ENCODE measurements at places on chromosomes 5 and 9. TPM values are rescaled to one million over a fixed set of nuclear protein-coding genes. Genes with fewer than 3 reads are reported as not detected.

Gene WNT8A
- polyA plus RNA-seq, result not detected

Gene FAM169A
- 0.33 TPM for polyA plus RNA-seq

Gene PCAT7
- 12.0 TPM for polyA plus RNA-seq

Gene PCDHGB5
- polyA plus RNA-seq, result 3.2 TPM

Gene CDK5RAP2
- 44.3 TPM for polyA plus RNA-seq

Gene TRIM36
- 3.4 TPM for polyA plus RNA-seq

Gene PIP5K1B
- polyA plus RNA-seq, result 1.4 TPM

Gene IFNB1
- not detected for polyA plus RNA-seq

Gene SEMA5A
- 30.9 TPM for polyA plus RNA-seq

Gene ODF2
- 25.8 TPM for polyA plus RNA-seq

GRCh38 chr5:143101121-143101520 is 302.4 kb downstream of the NR3C1 start:
- no peak for DNase-seq
- no peaks in the 10 kb centered on the region for H3K27me3 ChIP-seq
- no peak overlapping the region for H3K4me3 ChIP-seq

DNA sequence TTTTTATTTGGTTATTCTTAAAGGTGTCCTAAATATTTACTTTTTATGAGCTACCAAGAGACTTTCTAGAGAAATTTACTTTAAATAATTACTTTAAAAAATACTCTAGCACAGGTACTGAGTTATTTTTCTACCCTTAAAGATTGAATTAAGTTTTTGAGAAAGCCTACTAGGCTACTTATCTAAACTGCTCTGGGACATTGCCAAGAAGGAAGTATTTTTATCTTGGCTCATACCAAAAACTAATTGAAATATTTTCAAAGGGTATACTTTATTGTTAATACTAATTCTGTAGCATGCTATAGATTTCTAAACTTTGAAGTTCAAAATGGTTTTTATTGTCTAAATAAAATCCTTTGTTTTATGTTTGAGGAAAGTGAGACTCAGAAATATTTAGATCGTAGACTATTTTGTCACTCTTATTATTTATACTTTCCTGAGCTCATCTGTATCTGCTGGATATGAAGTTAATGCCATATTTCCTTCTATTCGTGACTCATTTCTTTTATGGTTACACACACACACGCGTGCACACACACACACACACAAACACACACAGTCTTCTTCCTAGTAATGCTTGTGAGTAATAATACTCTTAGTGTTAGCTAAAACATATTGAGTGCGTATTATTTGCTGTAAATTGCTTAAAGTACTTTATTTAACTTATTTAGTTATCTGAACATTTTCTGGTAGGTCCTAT is 89.5 kb downstream of the MAN2A1 start:
- no peaks in the 10 kb centered on the region for H3K27me3 ChIP-seq
- DNase-seq, result no peak
- H3K27ac ChIP-seq, result no peak overlapping the region
- H3K4me3 ChIP-seq, result no peak overlapping the region

- DNase-seq, result no peak
- H3K4me1 ChIP-seq, result peaks cover 55% of the 10 kb centered on the region
- no peak overlapping the region for H3K27ac ChIP-seq
- no peaks in the 10 kb centered on the region for H3K36me3 ChIP-seq
- H3K27me3 ChIP-seq, result peaks cover 8% of the 10 kb centered on the region
Measured at GRCh38 chr9:137030006-137030405, 1.9 kb downstream of the FUT7 start.

GRCh38 chr9:1100945-1101344 is 50.8 kb downstream of the DMRT2 start:
- H3K4me3 ChIP-seq, result no peak overlapping the region
- no peaks in the 10 kb centered on the region for H3K27me3 ChIP-seq
- no peak overlapping the region for H3K27ac ChIP-seq

GRCh38 chr5:178293400-178293799 is 60.8 kb upstream of the PHYKPL start:
- no peak overlapping the region for H3K27ac ChIP-seq
- no peak for DNase-seq
- H3K27me3 ChIP-seq, result peaks cover 44% of the 10 kb centered on the region
- no peaks in the 10 kb centered on the region for H3K36me3 ChIP-seq

GRCh38 chr9:20508242-20508641 is 114.1 kb downstream of the MLLT3 start:
- H3K27me3 ChIP-seq, result no peaks in the 10 kb centered on the region
- H3K27ac ChIP-seq, result no peak overlapping the region
- H3K4me1 ChIP-seq, result peaks cover 3% of the 10 kb centered on the region
- peak; percentile 7 for DNase-seq

DNA sequence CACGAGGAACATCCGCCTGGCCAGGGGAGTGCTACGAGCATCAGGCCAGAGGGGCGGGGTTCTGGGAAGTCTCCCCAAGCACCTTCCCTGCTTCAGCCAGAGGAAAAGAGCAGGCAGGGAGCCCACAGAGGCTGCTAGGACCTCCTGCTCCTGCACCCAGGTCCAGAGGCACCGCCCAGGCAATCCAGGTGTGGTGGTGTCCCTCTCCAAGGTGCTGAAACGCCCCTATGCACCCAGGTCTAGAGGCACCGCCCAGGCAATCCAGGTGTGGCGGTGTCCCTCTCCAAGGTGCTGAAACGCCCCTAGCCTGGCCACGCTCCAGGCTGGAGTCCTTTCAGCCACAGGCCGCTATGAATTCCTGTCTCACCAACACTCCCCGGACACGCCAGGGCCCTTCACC is 10.7 kb upstream of the UBAC1 start:
- H3K36me3 ChIP-seq, result no peaks in the 10 kb centered on the region
- peaks cover 35% of the 10 kb centered on the region for H3K4me1 ChIP-seq
- H3K27me3 ChIP-seq, result peaks cover 2% of the 10 kb centered on the region
- H3K4me3 ChIP-seq, result no peak overlapping the region
- H3K27ac ChIP-seq, result no peak overlapping the region

DNA sequence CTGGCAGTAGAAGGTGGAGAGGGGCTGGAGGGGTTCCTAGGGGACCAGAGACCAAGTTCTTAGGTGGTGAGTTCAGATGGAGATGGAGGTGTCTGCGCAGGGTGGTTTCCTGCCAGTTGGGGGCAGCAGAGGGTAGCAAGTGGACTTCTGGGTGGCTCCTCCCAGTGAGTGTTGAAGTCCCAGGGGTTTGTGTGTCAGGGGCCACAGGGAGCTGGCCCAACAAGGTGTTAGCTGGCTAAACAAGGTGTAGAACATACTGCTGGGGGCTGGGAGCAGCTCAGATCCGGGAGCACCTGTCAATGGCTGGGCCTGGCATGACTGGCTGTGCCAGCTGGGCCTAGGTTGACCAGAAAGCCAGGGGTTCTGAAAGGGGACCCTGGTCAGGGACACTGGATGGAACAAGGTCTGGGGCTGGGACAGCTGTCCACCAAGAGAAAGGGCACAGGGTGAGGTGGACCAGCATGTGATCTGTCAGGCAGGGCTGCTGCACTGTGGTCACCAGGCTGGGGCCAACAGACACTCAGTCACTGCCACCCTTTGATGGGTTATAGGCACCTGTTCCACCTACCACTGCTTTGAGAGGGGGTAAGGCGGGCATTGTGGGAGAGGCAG is 35.6 kb downstream of the DAB2IP start:
- peak; percentile 60 for DNase-seq
- H3K36me3 ChIP-seq, result peaks cover 38% of the 10 kb centered on the region
- H3K4me1 ChIP-seq, result peaks cover 25% of the 10 kb centered on the region
- peak overlapping the region; percentile 42 for H3K27ac ChIP-seq

- H3K4me3 ChIP-seq, result no peak overlapping the region
- DNase-seq, result no peak
- H3K4me1 ChIP-seq, result no peaks in the 10 kb centered on the region
Measured at GRCh38 chr9:102398205-102398604, 596.9 kb upstream of the CYLC2 start.

- H3K4me3 ChIP-seq, result no peak overlapping the region
- no peaks in the 10 kb centered on the region for H3K4me1 ChIP-seq
- no peaks in the 10 kb centered on the region for H3K27me3 ChIP-seq
- no peak for DNase-seq
Measured at GRCh38 chr9:81976351-81976750, 12.2 kb upstream of the SPATA31D1 start.

DNA sequence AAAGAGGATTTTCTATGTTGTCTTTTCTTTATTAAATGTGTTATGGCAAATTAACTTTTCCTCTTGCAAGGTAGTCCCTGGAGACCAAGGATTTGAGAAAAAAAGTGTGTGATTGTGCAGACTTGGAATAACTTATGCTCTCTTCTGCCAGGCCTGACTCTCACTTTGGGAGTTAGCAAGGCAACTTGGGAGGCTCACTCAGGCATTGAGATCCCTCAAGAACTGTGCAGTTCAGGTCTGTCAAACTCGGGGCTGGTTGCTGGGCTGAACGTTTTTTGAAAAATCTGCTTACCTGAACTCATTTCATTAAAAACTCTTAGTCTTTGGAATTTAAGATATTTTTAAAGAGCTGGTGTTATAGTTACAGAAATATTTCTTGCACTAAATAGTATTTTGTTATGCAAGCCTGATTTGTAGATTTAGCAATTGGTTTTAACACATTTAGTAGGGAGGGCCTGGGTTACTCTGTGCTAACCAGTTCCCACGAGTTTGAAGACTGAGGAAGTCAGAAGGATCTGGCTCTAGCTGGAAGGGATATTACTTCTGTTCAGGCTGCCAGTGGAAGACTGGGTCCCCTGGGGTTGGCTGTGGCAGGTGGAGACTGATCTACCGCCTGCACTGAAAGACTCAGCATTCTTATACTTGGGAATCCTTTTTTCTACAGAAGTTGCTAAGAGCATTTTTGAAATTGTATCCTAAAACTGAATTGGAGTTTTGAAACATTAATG is 150.4 kb upstream of the PCSK5 start:
- H3K4me1 ChIP-seq, result no peaks in the 10 kb centered on the region
- no peak overlapping the region for H3K27ac ChIP-seq
- H3K4me3 ChIP-seq, result no peak overlapping the region
- no peaks in the 10 kb centered on the region for H3K36me3 ChIP-seq
- DNase-seq, result peak; percentile 60

- no peaks in the 10 kb centered on the region for H3K4me1 ChIP-seq
- H3K4me3 ChIP-seq, result no peak overlapping the region
- no peaks in the 10 kb centered on the region for H3K27me3 ChIP-seq
Measured at GRCh38 chr5:74838262-74838661, 27.9 kb downstream of the FAM169A start.

- H3K27ac ChIP-seq, result no peak overlapping the region
- no peaks in the 10 kb centered on the region for H3K27me3 ChIP-seq
- H3K36me3 ChIP-seq, result no peaks in the 10 kb centered on the region
- no peak for DNase-seq
- H3K4me3 ChIP-seq, result no peak overlapping the region
Measured at GRCh38 chr5:76604838-76605237, 18.4 kb downstream of the F2RL2 start.

- H3K27ac ChIP-seq, result no peak overlapping the region
- no peaks in the 10 kb centered on the region for H3K4me1 ChIP-seq
- H3K4me3 ChIP-seq, result no peak overlapping the region
- H3K27me3 ChIP-seq, result no peaks in the 10 kb centered on the region
- no peak for DNase-seq
- H3K36me3 ChIP-seq, result no peaks in the 10 kb centered on the region
Measured at GRCh38 chr5:117588611-117589010, 1014.0 kb upstream of the SEMA6A start.

- no peaks in the 10 kb centered on the region for H3K36me3 ChIP-seq
- no peak overlapping the region for H3K4me3 ChIP-seq
- H3K4me1 ChIP-seq, result peaks cover 15% of the 10 kb centered on the region
- peak; percentile 91 for DNase-seq
Measured at GRCh38 chr5:144032375-144032774, 138.1 kb downstream of the YIPF5 start.

- no peaks in the 10 kb centered on the region for H3K4me1 ChIP-seq
- H3K36me3 ChIP-seq, result no peaks in the 10 kb centered on the region
Measured at GRCh38 chr5:166637295-166637694, 1654.2 kb upstream of the WWC1 start.

DNA sequence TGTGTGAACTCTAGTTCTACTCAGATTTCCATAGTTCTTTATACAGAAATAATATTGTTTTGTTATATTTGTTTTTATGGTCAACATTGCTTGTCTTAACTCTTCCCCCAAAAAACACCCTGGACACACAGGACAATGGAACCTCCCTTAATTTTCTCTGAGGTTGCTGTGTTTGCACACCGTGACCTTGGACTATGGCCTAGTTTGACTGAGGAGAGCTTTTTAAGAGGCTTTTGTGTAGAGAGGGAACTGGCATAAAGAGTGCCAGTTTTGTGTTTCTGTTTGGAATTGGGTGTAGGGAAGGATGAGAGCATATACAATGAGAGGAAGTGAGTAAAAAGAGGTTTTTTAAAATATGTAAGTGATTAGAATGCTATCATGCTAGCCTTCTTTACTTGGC is 101.1 kb upstream of the MEF2C start:
- no peaks in the 10 kb centered on the region for H3K36me3 ChIP-seq
- H3K27ac ChIP-seq, result no peak overlapping the region
- no peaks in the 10 kb centered on the region for H3K4me1 ChIP-seq
- no peaks in the 10 kb centered on the region for H3K27me3 ChIP-seq
- no peak for DNase-seq
- H3K4me3 ChIP-seq, result no peak overlapping the region

GRCh38 chr9:98357921-98358535 is 102.6 kb upstream of the TBC1D2 start:
- no peak for DNase-seq
- no peaks in the 10 kb centered on the region for H3K36me3 ChIP-seq
- H3K4me1 ChIP-seq, result peaks cover 2% of the 10 kb centered on the region
- peaks cover 5% of the 10 kb centered on the region for H3K27me3 ChIP-seq
- no peak overlapping the region for H3K4me3 ChIP-seq

DNA sequence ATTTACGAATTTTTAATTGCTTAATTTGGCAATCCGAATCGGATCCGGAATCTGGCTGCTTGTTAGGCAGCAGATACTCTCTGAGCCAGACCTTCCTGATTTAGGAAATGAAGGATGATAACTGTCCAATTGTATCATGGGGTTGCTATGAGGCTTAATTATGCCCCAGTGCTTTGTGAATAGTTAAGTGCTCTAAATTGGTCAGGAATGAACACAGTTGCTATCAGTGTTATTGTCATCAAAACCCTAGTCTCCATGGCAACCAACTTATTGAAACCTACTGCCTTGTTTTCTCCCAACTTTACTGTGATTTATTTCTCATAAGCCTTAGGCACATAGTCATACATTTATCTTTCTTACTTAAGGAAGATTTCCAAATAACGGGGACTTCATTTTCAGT is 47.9 kb downstream of the MAMDC2 start:
- no peaks in the 10 kb centered on the region for H3K36me3 ChIP-seq
- no peak overlapping the region for H3K27ac ChIP-seq
- no peak overlapping the region for H3K4me3 ChIP-seq
- H3K27me3 ChIP-seq, result no peaks in the 10 kb centered on the region
- H3K4me1 ChIP-seq, result peaks cover 3% of the 10 kb centered on the region
- DNase-seq, result no peak

GRCh38 chr5:126561908-126562307 is 33.1 kb downstream of the ALDH7A1 start:
- H3K36me3 ChIP-seq, result peaks cover 27% of the 10 kb centered on the region
- no peaks in the 10 kb centered on the region for H3K4me1 ChIP-seq
- H3K4me3 ChIP-seq, result no peak overlapping the region
- no peaks in the 10 kb centered on the region for H3K27me3 ChIP-seq
- no peak for DNase-seq

Data from muscle of leg (tissue), 16 donors.